ENCODE measurements at places on chromosomes 12 and 14.

DNA sequence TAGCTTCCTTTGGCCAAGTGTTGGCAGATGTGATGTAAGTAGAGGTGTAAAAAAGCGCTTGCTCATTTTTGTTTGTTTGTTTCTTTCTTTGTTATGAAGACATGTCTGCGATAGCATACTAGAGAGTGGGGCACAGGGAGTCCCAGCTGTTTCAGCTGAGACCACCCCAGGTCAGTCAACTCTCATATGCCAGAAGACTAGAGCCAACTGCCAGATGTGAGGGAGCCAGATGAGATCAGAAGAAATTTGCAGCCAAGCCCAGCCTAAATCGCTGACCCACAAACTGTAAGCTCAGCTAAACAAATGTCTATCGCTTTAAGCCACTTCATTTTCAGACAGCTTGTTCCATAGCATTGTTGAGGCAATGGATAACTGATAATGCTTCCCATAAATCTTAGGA lies 397.1 kb downstream of the APAF1 start:
- no peak for DNase-seq

DNA sequence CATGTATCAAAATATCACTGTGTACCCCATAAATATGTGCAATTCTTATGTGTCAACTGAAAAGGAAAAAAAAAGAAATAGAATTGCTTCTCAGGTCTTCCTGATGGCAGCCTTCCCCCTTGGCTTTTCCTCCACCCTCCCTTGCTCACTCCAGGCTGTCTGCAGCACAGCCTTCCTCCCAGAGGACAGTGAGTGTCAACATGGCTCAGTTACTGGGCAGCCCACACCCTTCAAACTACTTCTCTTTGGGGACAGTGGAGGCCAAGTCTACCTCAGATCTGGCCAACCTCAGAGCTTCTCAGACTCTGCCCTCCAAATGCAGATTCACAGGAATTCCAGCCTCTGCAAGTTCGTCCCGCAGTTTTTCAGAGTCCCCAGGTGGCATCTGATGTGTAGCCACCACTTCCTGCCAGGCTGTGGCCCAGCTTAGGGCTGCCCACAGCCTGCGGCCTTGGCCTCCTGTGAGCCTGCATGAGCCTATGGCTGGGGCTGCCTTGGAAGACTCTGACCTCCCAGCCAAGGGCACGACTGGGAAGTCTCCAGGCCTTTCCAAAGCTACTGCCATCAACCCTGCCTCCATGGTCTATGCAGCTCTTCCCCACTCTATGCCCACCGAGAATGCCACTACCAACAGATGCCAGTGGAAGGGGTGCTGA lies 148.0 kb upstream of the PWP1 start:
- DNase-seq = no peak

DNA sequence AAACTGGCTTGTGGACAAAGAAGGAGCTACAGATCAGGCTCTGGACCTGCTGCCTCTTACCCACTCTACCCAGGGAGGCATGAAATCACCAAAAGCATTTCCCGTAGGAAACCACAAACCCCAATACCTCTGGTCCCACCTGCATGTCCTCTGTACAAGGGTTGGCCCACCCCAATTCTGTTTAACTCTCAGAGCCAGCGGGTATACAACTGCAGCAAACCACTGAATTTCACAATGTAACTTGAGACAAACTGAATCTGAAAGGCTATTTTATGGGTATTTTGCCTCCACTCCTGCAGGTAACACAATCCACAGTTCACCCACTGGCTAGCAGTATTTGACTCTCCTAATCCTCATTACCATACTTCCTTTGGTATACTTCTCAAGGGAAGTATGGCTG lies 16.5 kb downstream of the SIX1 start:
- no peak for DNase-seq

DNA sequence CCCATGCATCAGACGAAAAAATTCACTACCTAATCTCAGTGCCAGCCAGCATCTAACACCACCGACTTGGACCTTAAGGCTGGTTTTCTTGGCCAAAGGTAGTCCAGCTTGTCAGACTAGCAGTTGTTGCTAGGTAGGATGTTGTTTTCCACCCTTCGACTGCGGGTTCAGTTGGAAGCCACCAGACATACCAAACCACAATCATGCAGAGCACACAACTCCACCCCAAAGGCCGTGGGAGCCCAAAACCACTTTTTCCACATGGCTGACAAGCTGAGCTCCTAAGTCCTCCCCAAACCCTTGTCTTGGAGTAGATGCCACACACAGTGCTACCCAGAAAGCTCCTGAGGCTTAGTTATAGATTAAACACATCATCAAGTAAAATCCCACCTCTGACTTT lies 46.8 kb downstream of the LRIG3 start:
- no peak for DNase-seq

DNA sequence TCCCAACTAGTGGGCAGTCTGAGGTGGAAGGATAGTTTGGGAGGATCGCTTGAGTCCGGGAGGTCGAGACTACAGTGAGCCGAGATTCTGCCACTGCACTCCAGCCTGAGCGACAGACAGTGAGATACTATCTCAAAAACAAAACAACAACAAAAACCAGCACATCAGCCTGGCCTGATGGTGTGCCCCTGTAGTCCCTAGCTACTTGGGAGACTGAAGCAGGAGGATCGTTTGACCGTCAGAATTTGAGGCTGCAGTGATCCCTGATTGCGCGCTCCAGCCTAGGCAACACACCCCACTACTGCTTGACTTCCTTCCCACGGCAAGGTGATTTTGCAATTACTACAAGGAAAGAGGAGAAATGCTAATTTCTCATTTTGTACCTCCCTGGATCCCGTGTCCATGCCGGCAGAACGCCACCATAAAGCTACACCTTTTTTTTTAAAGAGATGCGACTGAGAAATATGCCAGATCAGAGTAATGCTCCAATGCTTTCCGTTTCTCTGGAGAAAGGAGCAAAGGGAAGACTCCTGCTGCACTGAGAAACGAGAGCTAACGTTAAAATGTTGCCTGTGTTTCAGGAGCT lies 672 bp upstream of the SCFD1 start:
- DNase-seq = no peak

GRCh38 chr12:2336409-2336829 lies 283.6 kb downstream of the CACNA1C start:
- no peak for DNase-seq

DNA sequence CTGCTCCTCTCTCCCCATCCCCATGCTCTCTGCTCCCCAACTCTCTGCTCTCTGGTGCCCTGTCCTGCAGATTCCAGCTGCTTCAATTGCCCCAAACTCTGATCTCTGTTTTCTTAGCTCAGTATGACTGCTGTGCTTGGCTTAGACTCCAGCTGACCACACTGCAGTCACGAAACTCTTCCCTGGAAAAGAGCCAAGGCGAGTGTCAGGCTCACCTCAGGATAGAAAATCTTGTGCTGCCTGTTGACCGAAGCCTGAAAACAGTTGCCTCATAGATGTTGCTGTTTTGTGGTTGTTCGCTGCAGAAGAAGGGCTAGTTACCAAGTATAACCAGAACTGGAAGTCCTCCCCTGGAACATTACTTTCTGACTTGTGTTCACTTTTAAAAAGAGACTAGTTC lies 6.7 kb upstream of the STON2 start:
- DNase-seq = no peak

DNA sequence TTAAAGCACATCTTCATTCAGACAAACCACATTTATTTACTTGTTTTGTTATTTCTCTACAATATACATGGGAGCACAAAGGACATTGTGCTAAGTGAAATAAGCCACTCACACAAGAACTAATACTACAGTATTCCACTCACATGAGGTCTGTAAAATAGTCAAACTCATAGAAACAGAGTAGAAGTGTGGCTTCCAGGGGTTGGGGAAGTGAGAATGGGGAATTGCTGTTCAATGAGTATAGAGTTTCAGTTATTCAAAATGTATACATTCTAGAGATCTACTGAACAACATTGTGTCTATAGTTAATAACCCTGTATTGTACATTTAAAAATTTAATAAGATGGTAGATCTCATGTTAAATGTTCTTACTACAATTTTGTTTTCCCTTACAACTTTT lies 88.8 kb downstream of the ATXN7L3B start:
- DNase-seq = no peak

DNA sequence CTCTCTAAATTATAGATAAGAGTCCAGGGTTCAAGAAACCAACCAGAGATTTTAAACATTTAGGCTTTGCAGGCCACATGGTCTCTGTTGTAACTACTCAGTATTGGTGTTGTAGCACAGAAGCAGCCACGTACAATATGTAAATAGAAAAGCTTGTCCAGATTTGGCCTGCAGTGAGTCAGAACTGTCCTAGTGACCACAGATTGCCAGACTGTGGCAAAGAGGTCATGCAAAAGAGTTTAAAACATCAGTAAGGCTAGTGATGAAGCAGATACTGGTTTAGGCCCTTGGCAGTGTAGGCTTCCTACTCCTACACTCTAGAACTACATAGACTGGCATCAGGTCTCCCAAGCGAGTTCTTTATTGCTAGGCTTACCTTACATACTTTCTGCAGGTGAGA lies 117.6 kb upstream of the GARIN6 start:
- no peak for DNase-seq

- no peak for DNase-seq
Measured at GRCh38 chr12:82187011-82187410, 171.2 kb downstream of the CCDC59 start.

- no peak for DNase-seq
Measured at GRCh38 chr14:67516676-67517075, 16.4 kb upstream of the PLEKHH1 start.

DNA sequence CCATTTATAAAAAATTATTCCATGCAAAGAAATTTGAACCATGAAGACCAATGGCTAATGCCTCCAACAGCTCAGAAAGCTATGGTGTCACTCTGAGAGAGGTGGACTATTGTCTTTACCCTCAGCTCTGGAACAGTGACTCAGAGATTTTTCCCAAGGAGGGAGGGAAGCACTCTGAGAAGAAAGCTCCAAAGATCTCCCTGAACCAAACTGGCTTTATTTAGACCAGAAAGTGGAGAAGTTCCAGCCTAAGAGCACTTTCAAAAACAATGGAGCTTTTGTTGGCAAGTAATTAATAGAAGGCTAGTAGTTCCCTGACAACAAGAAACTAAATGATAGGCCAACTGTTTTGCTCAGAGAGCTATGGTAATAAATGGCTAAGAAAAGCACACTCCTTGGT lies 599.9 kb upstream of the MDGA2 start:
- no peak for DNase-seq

DNA sequence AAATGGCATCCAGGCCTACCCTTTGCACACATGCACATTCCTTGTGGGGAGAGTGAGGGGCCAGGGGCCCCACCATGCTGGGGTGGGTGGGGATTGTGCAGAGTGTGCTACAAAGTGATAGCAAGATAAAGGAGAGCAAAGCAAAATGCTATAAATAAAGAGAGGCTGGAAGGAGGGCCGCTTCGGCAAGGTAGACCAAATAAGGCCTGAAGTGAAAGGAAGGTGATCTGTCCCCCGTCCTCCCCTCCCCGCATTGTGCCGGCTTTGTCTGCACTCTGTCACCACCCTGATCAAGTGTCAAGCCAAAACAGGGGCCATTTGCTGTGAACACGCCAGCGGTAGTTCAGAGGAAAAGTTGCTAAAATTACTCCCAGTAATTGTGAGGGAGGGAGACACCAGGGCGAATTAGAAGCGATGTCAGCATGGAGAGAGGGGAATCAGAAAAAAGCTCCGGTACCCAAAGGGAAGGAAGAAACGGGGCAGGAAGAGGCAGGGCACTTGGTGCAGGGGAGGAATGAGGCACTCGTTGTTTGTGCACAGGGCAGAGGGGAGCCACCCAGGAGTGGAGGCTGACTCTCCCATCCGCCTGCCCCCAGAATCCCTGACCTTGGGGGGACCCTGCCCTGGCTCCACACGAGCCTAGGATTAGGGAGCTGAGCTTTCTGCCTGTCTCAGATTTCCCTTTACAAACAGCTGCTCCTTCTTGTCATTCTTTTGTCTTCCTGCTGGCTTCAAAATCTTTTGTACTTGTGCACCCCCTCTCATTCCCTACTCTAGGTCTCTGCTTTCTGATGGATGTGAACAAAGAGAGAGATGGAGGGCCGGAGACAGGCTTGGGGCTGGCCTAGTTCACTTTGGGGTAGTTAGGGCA lies 2.9 kb upstream of the MYH7 start:
- DNase-seq = no peak

Data from stimulated activated CD8-positive, alpha-beta memory T cell treated with anti-CD3 and anti-CD28 coated beads, Interleukin-2, amount 100 ng/mL, for 1 hour (primary cell).